ENCODE measurements at places on chromosomes 16 and 17.

GRCh38 chr17:82751171-82751570, 694 bp upstream of the TBCD start:
- DNase-seq = no peak

GRCh38 chr17:62662855-62663254, 35.4 kb downstream of the MRC2 start:
- DNase-seq = no peak

GRCh38 chr16:68074850-68075555, 10.2 kb upstream of the NFATC3 start:
- no peak for DNase-seq

GRCh38 chr17:62625184-62625869, 2.1 kb upstream of the MRC2 start:
- no peak for DNase-seq

DNA sequence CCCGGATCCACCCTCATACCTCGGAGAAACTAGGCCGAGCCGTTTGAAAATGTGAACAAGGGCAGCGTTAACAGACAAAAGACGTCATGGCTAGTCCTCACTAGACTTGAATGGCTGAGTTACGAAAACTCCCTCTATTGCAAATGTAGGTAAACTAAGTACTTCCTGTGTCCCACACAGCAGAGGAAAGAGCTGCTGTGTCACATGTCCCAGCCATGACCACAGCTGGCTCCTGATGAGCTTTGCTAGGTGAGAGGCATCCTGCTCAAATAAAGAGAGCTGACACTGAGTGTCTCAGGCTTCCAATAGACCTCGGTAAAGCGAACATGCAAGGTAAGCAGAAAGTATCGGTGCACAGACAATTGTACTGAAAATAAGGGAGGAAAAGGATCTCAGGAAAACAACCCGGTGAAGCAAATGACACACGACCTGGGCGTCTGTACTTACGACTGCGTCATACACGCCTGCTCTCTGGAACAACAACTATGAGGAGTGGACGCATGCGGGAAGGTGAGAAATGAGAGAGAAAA, 26.0 kb downstream of the TMEM204 start:
- DNase-seq = no peak

GRCh38 chr16:3484318-3485096, 10.8 kb downstream of the C16orf90 start:
- no peak for DNase-seq

DNA sequence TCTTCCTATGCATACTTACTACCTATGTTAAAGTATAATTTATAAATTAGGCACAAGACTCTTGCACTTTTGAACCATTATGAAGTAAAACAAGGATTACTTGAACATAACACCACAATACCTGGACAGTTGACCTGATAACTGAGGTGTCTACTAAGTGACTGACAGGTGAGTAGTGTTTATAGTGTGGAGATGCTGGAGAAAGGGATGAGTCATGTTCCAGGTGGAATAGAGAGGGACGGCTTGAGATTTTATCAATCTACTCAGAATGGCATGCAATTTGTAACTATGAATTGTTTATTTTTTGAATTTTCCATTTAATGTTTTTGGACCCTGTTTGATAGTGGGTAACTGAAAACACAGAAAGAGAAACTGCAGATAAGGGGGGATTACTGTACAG, 287.6 kb downstream of the MAP2K6 start:
- DNase-seq = no peak

DNA sequence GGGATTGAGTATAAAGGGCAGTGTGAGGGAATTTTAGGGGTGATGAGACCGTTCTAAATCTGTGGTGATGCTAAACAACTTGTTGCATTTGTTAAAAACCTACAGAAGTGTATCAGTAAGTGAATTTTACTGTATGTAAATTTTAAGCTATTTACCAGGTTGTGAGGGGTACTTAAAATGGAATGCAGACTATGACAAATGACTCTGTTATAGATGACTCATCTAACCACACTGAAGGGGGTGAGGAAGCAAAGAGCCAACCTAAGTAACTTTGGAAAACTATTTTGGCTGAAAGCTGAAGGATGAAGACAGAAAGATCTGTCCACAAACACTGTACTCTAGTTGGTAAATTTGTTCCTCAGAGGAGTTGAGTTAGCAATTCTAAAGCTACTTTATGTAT, 5.3 kb upstream of the MKS1 start:
- DNase-seq = no peak

DNA sequence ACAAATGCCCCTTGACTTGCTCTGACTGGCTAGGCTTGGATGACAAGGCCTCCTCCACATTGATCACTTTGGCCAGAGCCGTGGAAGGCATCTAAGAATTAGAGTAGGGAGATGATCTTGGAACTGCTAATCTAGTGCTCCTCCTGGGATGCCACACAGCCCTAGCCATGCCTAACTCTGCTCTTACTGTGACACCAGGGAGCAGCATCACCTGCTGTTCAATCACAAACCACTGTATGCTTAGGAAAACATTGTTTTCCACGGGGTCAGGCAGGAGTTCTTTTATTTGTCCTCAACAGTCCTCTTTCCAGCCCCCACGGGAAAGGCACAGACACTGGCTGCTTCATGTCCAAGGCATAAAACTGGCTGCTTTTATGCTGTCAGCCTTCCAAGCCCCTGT, 46.3 kb downstream of the C16orf78 start:
- DNase-seq = no peak

GRCh38 chr17:79788989-79789942, 7.6 kb downstream of the CBX8 start:
- DNase-seq = no peak

GRCh38 chr17:50686494-50687199, 21.1 kb downstream of the ANKRD40 start:
- peak; percentile 98 for DNase-seq

GRCh38 chr16:78484509-78485058, 385.1 kb downstream of the WWOX start:
- DNase-seq = no peak

DNA sequence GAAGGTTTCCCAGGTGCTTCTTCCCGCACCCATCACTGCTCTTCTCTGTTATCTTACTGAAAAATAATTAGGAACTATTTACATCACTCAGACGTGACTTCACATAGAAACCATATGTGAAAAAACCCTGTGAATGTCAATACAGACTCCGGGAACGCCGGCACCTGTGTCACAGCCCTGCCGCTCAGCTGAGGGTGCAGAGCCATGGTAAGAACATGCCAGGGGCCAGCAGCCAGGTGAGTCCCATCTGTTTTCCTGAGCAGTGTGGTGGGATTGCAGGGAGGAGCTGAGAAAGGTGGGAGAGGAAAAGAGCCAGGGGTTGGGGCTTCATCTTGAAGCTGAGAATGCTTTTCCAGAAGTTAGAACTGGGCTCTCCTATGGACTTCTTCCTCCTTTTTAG, 13.7 kb downstream of the FOXF1 start:
- no peak for DNase-seq

DNA sequence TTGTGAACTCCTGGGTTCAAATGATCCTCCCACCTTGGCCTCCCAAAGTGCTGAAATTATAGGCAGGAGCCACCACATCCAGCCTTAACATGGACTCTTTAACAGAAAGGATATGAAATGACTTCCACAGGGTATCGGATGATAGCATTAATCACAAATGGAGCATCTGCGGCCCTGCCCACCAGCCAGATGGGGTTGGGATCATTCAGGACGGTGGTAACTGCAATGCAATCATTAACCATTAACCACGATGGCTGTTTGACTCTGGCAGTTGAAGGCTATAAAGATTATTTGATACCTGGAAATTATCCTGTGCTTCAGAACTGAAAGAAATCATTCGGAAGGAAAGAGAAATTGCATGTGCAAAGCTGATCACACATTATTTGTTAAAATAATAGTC, 5.3 kb upstream of the CHST5 start:
- no peak for DNase-seq

GRCh38 chr17:979212-979538, 401 bp downstream of the NXN start:
- no peak for DNase-seq

DNA sequence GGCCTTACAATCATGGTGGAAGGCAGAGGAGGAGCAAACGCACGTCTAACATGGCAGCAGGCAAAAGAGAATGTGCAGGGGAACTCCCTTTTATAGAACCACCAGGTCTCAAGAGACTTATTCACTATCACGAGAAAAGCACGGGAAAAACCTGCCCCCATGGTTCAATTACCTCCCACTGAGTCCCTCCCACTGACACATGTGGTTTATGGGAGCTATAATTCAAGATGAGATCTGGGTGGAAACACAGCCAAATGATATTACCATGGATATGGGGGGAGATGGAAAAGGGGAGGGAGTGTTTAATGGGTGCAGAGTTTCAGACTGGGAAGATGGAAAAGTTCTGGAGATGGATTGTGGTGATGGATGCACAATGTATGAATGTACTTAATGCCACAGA, 23.0 kb downstream of the TEKT5 start:
- DNase-seq = no peak

DNA sequence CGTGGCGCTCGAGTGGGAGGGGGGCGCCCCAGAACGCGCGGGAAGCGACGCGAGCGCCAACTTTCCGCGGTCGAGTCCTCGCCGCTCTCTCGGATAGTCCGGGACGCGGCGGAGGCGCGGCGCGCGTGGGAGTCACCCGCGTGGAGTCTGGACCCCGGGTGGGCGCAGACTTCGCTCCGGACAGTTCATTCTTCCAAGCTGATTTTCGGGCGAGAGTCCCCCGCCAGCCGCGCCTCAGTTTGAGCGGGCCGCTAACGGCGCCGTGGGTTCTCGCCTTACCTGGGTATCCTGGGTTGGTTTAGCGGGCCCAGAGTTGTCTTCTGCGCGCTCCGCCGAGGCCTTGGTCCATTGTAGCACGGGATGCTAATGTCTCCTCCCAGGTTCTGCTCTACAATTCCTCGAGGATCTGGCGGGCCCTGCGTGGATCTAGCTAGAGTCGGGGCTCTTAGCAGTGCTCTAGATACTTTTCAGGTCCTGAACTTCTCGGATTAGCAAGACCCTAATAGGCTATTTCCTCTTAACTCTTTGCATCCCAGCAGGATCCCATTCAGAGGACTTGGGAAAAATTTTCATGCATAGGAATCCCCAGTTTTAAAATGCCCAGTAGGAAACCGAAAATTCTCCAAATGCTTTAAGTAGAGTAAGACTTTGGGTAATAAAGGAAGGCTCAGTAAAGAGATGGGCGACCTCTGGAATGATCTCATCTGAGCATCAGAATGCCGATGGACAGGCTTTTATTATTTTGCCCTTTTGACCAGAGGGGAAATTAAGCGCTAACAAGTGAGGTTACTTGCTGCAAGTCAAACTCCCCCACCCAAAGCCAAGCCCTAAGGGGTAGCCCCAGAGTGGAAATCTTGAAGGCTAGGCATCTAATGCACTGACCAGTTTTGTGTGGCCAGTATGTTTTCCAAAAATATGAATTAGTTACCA, 537 bp upstream of the GJC1 start:
- DNase-seq = no peak

- peak; percentile 65 for DNase-seq
These were observed 24.5 kb downstream of the STXBP4 start for GRCh38 chr17:54992797-54993639.

DNA sequence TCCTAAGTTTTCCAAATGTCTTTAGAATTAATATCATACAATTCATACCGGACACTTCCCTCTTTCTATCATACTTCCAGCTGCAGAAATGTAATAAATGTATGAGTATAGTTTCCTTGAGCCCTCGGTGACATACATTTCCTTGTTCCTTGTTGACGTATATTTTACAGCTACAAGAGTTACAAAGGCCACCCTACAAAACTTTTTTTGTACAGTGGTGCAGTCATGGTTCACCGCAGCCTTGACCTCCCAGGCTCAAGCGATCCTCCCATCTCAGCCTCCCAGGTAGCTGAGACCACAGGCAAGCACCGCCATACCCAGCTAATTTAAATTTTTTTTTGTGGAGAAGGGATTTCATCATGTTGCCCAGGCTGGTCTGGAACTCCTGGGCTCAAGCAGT, 7.2 kb upstream of the DUS1L start:
- no peak for DNase-seq

GRCh38 chr17:37827905-37828650, 83.2 kb upstream of the HNF1B start:
- DNase-seq = no peak

DNA sequence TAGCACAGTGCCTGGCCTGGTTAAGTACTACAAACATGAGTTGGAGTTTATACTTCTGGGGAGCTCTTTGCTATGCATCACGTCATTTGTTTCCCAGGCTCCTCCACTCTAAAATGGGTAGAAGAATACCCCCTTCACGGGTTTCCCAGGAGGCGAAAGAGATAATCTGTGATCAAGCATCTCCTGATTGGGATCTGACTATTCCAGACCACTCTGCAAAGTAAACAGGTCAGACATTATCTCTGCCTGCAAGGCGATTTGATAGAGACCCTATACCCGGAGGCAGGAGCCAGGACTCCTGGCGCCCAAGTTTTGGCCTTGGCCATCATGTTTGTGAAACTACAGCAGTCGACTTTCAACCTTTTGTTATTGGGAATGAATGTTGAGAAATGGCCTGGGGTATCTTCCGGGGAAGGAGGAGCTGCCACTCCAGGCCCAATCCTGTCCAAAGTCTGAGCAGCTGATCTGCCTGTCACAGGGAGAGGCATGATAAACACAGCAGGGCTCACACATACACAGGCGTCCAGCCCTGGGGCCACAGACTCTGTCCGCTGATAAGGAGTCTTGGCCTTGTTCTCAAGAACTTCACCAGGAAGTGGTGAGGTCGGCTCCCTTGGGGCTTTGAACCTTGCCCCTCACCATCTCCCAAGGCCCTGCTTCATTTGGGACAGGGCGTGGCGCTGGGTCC, 199.9 kb downstream of the MAF start:
- peak; percentile 52 for DNase-seq

DNA sequence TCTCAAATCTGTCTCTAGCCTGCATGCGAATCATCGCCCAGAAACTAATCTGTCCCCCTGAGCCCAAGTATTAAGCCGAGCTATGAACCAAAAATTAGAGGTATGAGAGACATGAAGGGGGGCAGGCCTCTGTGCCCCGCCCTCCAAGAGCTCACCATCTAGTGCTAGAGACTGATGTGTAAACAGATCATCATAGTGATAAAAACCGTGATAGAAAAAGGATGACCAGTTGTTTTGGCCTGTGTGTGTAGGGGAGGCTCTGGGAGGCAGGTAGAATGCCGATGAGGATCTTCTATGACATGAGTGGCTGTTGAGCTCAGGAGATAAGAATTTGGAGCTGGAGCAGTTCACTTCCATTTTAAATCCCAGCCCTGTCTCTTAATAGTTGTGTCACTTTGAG, 89.1 kb upstream of the TBX2 start:
- DNase-seq = no peak

DNA sequence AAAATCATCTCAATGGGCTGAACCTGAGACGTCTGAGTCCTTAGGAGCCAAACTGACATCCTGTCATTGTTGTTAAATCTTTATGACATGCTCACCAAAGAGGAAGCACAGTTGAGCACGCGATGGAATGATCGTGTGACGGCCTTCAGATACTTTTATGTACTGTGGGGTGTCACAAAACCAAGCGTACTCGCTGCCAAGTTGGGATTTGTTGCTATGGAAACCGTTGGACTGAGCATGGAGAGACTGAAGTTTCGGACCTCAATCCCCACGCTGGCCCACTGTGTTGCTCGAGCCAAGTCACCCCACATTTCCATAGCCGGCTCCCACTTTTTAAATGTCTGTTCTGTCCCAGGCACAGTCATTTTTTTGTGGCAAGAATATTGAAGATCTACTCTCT, 222.8 kb upstream of the SDK2 start:
- no peak for DNase-seq
